ENCODE measurements at places on chromosomes 5 and 9. TPM values are rescaled to one million over a fixed set of nuclear protein-coding genes. Genes with fewer than 3 reads are reported as not detected.
A peak's percentile ranks its signal among the peaks of the same experiment; 100 is the strongest.

Gene GLRA1
- not detected for total RNA-seq

- DNase-seq = no peak
- no peaks in the 10 kb centered on the region for H3K36me3 ChIP-seq
- no peak overlapping the region for H3K4me3 ChIP-seq
- no peaks in the 10 kb centered on the region for H3K4me1 ChIP-seq
Observed at GRCh38 chr5:58544926-58545325, 37.9 kb upstream of the RAB3C start.

DNA sequence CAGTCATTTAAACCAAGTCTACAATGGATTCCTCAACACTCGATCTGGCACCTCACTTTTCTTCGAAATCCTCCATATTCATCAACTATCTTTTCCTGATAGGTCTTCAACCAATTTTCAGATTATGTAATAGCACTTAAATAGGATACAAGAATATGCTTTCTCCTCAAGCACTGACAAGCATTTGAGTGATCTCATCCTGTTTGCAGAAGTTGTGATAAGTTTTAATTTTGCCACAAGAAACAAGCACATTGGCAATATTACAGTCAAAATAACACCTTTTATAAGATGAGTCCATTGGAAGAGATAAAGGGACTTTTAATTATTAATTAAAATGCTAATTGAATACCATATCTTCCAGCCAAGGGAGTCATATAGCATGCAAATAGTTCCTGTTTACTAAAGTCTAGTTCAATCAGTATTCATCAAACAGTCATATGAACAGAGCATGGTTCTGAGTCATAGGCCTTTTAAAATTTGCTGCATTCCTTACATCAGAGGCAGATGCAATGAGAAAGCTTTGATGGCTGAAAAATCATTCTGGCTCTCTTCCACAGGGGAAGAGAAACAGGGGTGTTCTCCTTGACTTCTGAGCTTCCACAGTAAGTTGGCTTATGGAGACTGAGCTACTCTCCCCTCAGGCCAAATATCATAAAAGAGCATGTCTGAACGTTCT lies 32.7 kb upstream of the ZCCHC9 start:
- H3K36me3 ChIP-seq = no peaks in the 10 kb centered on the region
- no peak for DNase-seq
- no peak overlapping the region for H3K27ac ChIP-seq
- H3K4me1 ChIP-seq = no peaks in the 10 kb centered on the region
- no peaks in the 10 kb centered on the region for H3K27me3 ChIP-seq
- no peak overlapping the region for H3K4me3 ChIP-seq

Gene AGXT2
- not detected for total RNA-seq

GRCh38 chr5:133713751-133714150 lies 101.4 kb upstream of the FSTL4 start:
- H3K27ac ChIP-seq = no peak overlapping the region
- DNase-seq = no peak
- H3K36me3 ChIP-seq = no peaks in the 10 kb centered on the region
- H3K27me3 ChIP-seq = no peaks in the 10 kb centered on the region

- H3K4me3 ChIP-seq = no peak overlapping the region
- H3K27me3 ChIP-seq = no peaks in the 10 kb centered on the region
- DNase-seq = no peak
- no peak overlapping the region for H3K27ac ChIP-seq
- no peaks in the 10 kb centered on the region for H3K4me1 ChIP-seq
Observed at GRCh38 chr9:8804613-8805012, 1005.0 kb upstream of the DMAC1 start.

Gene FCN2
- total RNA-seq = not detected

DNA sequence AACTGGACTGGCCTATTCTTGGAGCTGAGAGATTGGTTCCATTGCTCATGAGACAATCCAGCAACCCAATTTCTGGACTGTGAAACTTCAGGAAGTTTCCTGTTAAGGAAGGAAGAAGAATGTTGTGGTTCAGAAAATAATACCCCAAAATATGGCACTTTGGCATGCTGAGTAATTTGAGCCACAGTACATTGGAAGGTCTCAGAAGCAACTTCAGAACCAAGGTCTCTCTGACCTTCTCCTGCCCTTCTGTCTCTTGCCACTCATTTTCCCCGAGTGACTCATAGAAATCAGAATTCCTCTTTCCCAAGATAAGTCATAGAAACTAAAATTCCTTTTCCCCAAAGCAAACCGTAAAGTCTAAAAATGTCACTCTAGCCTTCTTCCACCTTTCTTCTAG lies 1366.1 kb downstream of the PTPRD start:
- H3K36me3 ChIP-seq = no peaks in the 10 kb centered on the region
- H3K4me1 ChIP-seq = no peaks in the 10 kb centered on the region
- no peak overlapping the region for H3K4me3 ChIP-seq
- DNase-seq = no peak
- H3K27ac ChIP-seq = no peak overlapping the region

DNA sequence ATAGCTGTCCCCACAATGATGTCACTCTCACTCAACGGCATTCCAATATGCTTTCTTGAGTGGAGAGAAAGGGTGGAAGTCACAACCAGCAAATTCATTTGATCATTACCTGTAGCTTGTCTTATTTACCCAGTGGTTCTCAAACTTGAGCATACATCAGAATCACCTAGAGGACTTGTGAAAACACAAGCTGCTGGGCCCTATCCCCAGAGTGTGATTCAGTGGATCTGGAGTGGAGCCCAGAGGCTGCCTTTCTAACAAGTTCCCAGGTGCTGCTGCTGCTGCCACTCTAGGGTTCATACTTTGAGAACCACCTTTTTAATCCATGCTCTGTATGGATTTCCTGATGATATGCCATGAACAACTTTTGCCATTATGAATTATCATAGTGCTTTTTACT lies 94.7 kb downstream of the KLHL3 start:
- no peaks in the 10 kb centered on the region for H3K4me1 ChIP-seq
- no peaks in the 10 kb centered on the region for H3K27me3 ChIP-seq
- no peak overlapping the region for H3K27ac ChIP-seq

- DNase-seq = no peak
- no peaks in the 10 kb centered on the region for H3K36me3 ChIP-seq
- no peaks in the 10 kb centered on the region for H3K27me3 ChIP-seq
- no peak overlapping the region for H3K27ac ChIP-seq
- H3K4me3 ChIP-seq = no peak overlapping the region
Observed at GRCh38 chr5:153569036-153569435, 78.6 kb downstream of the GRIA1 start.

Gene STC2
- not detected for total RNA-seq

Gene EGR1
- total RNA-seq = 1.1 TPM

Gene SHOC1
- not detected for total RNA-seq

DNA sequence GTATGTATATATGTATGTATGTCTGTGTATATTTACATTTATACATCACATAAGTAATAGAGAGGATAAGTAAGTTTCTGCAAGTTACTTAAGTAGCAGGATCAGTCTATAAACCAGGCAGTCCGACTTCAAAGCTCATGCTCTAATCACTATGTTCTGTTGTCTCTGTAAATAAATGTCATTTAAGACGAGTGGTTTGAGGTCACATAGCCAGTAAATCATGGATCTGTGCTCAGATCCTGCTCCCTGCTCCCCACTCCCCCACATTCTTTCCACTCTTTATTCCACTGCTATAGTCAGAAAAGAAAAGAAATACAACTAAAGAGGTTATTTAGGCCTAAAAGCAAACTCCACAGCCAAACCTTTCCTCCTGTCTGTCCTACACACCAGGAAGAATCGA lies 90.4 kb downstream of the SERINC5 start:
- peaks cover 53% of the 10 kb centered on the region for H3K36me3 ChIP-seq
- no peaks in the 10 kb centered on the region for H3K27me3 ChIP-seq
- peaks cover 38% of the 10 kb centered on the region for H3K4me1 ChIP-seq
- no peak overlapping the region for H3K4me3 ChIP-seq
- H3K27ac ChIP-seq = no peak overlapping the region

- DNase-seq = no peak
- no peak overlapping the region for H3K4me3 ChIP-seq
- H3K4me1 ChIP-seq = peaks cover 67% of the 10 kb centered on the region
- no peaks in the 10 kb centered on the region for H3K27me3 ChIP-seq
- H3K36me3 ChIP-seq = no peaks in the 10 kb centered on the region
Observed at GRCh38 chr9:75111019-75111622, 22.8 kb downstream of the OSTF1 start.

Gene GPR21
- total RNA-seq = 2.3 TPM

- DNase-seq = no peak
- H3K4me1 ChIP-seq = no peaks in the 10 kb centered on the region
- no peaks in the 10 kb centered on the region for H3K27me3 ChIP-seq
Observed at GRCh38 chr9:19510907-19511306, 102.1 kb downstream of the ACER2 start.

- no peak for DNase-seq
- H3K4me3 ChIP-seq = no peak overlapping the region
- H3K27me3 ChIP-seq = no peaks in the 10 kb centered on the region
- H3K36me3 ChIP-seq = no peaks in the 10 kb centered on the region
Observed at GRCh38 chr5:57939335-57939734, 456.7 kb upstream of the ACTBL2 start.

Gene SLCO4C1
- 0.30 TPM for total RNA-seq

DNA sequence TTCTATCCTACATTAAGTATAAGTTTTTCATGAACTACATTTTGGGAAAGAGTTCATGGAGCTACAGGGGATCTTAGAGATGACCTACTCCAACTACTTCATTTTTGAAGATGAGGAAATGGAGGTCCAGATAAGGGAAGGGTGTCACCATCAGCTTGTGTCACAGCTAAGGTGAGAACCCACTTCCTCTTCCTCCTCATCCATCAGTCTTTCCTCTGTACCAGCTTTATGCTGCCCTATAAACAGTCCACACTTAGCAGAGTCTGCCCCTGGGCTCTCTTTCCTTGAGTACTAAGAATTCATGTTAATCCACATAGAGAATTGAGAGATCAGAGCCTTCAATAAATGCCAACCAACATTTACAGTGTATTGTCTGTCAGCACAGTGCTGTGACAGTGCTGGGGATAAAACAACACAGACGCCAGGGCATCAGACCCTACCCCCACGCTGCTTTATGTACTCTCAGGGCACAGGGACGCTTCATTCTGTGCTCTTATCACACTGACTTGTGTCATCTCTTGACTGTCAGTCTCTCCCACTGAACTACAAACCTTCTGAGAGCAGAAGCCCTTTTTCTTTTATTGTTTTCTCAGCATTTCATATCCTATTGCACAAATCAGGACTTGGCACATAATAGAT lies 22.1 kb downstream of the ADRB2 start:
- no peaks in the 10 kb centered on the region for H3K36me3 ChIP-seq
- H3K27ac ChIP-seq = peak overlapping the region; percentile 30
- DNase-seq = peak; percentile 22
- H3K4me1 ChIP-seq = peaks cover 85% of the 10 kb centered on the region

- no peaks in the 10 kb centered on the region for H3K36me3 ChIP-seq
- H3K27ac ChIP-seq = no peak overlapping the region
- H3K4me1 ChIP-seq = no peaks in the 10 kb centered on the region
- H3K4me3 ChIP-seq = no peak overlapping the region
Observed at GRCh38 chr9:81825846-81826516, 102.2 kb upstream of the SPATA31D4 start.

Gene CDKN2B-AS1
- 2.2 TPM for total RNA-seq

Gene RNF44
- 247 TPM for total RNA-seq

DNA sequence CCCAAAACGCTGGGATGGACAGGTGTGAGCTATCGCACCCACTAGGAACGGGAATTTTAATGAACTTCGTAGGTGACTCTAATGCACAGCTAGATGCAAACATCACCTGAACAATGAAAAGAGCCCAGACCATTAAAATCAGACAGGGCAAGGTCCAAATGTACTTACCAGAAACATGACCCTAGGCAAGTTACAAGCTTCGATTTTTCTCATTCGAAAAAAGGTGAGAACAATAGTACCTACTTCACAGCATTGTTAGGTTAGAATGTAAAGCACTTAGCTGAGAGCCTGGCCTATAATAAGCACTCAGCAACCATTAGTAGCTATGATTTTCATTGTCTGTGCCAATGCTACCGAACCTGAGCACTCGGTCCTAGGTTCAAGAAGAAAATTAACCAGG lies 5.8 kb upstream of the KLHL3 start:
- H3K27ac ChIP-seq = no peak overlapping the region
- DNase-seq = no peak
- H3K4me1 ChIP-seq = peaks cover 19% of the 10 kb centered on the region

DNA sequence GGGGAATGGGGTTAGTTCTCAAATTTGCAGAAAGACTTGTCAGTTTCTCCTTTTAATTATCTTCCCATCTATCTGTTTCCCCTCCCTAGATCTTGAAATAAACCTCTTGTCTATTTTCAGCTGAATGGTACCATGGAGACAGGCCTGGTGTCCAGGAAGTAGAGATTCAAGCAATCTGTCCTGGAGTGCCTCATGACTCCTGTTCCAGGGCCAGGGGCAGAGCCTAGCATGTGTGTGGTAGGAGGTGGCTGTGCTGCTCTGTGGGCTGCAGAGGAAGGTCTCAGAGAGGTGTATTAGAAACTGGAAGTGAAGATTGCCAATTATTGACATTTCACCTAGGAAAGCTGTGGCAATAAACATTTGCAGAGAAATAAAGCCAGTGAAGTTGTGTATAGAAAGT lies 175.8 kb upstream of the ATP10B start:
- no peaks in the 10 kb centered on the region for H3K4me1 ChIP-seq
- no peaks in the 10 kb centered on the region for H3K27me3 ChIP-seq
- no peak overlapping the region for H3K27ac ChIP-seq
- no peak overlapping the region for H3K4me3 ChIP-seq
